ENCODE measurements at places on chromosomes 2 and 18.
A peak's percentile ranks its signal among the peaks of the same experiment; 100 is the strongest.

- no peak for DNase-seq
These were observed 124.6 kb downstream of the RTP5 start for GRCh38 chr2:241994086-241994485.

DNA sequence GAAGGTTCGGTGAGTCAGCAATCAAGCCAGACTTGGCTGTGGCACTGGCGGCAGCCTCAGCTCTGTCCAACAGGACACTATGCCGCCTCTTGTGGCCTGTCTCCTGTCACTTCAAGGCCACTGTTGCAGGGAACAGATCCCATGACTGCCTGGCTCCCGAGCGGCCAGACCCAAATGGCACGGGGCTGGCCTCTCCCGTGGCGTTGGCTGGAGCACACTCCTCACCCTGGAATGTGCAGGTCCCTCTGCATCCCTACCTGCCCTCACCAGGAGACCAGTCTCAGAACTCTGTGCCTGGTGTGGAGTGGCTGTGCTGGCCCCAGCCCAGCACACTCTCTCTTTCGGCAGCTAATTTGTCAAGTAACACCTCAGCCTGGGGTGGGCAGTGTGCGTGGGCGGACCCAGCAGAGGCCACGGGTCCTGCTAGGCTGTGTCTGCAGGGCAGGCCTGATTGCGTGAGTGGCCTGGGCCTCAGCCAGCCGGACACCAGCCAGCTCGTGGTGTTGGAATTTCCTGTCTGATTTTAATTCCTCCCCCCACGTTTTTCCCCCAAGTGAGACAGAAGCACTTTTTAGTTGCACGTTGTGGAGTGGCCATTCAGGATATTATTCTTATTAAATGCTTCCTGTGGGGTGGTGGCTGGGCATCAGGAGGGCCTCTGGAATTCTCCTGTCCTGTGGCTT, 179.3 kb downstream of the GLI2 start:
- DNase-seq: no peak

DNA sequence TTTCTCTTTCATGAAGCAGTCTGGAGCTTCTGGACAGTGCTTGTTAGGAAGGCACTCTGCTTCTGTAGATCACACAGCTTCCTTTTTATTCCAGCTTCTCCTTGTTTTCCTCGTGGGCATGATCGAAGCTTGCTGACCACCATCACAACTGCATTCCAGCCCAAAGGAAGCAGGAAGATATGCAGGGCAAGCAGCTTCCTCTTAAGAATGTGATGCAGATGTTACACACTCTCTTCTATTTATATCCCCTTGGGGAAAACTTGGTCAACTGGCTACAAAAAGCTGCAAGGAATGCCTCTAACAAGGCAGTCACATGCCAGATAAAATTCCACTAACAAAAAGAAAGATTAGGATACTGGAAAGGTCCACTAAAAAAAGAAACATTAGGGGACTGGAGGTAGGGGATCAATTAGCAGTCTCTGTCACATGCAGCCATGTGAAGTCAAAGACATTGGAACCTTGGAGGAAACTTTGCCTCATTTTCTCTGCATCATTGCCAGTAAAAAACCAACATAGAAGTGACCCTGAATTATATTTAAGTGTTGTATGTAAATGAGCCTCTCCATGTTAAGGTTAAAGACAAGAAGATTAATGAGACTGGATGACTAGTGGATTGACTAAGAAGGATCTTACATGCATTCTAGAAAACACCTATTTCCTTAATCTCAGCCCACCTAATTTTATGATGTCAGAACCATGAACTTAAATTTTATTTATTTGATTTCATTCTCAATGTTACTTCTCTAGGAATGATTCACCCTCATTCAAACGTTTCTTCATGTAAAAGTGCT, 98.3 kb downstream of the NAB1 start:
- DNase-seq: no peak

DNA sequence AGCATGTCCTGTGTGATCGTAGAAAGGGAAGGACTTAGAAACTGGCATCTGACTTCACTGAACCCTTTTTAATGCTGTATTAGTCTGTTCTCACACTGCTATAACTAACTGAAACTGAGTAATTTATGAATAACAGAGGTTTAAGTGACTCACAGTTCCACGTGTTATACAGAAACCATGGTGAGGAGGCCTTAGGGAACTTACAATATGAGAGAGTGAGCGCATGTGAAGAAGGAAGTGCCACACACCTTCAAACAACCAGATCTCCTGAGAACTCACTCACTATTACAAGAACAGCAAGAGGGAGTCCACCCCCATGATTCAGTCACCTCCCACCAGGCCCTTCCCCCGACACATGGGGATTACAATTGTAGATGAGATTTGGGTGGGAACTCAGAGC, 811.3 kb downstream of the CPS1 start:
- no peak for DNase-seq

DNA sequence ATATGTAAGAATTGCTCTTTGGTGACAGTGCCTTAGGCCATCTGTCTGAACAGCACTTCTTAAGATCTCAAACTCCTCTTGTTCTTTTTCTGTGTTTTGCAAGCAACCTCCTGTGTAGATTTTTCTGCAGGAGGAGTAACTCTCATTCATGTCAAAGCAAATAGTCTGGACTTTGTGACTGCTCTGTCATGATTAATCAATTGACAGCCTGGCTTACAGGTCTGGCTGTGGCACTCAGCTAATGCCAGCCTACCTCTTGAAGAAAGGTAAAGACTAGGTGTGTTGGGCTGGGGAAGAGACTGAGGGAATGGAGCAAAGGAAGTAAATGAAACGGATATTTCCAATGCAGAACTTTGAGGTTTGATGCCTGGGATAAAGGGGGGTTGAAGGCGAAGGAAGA, 156.6 kb downstream of the CERS6 start:
- no peak for DNase-seq

- no peak for DNase-seq
These were observed 19.1 kb downstream of the CTLA4 start for GRCh38 chr2:203886661-203887151.

DNA sequence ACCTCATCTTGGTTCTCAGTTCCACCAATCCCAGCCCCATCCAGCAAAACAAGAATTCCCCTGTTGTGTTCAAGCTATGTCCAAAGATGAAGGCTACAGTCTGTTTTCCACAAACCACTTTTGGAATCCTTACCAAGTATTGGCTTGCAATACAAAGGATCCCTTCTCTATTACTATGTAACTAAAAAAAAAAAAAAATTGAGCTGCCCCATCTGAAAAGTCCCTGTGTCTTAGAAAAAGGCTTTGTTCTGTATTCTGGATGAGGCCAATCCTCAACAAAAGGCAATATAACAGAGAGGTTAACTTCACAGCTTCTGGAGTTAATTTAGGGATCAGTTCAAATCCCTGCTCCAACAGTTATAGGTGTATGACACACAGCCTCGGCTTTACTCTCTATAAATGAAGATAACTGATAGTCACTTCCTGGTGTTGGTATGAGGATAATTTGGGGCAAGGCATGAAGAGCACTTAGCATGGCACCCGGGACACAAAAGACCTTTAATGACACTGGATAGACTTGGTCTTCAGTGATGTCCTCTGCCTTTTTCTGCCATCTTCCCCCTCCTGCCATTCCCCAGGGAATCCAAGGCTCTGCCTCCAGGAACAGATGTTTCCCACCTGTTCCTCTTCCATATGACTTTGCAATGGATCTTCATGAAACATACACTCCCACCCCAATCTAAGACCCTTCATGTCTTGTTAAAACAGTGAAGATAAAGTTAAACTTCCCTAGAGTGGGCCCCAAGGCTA, 61.2 kb upstream of the ATL2 start:
- DNase-seq: no peak

- peak; percentile 12 for DNase-seq
These were observed 303.7 kb upstream of the EPAS1 start for GRCh38 chr2:45993476-45993991.

DNA sequence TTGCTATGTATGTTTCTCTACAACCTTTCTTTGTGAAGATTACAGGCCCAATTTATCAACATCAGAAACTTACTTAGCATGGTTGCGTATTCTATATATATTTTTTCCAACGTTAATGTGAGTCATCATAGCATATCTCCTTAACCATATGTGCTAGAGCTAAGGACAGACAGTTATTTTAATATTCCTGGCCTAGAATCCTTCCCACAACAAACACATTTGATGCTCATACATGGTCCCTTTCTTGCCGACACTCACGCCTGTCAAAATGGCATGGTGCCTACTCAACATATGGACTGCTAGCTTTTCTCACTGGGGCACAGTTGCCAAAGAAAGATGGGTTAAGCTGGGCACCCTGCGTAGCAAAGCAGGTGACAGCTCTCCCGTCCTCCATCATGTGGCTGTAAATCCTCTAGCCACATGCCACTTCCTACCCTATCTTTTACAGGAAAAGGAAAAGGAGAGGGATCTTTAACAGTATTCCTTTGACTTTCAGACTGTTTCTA, 75.2 kb upstream of the GALNT5 start:
- DNase-seq: no peak

GRCh38 chr2:221096706-221097567, 475.2 kb downstream of the EPHA4 start:
- no peak for DNase-seq

- DNase-seq: no peak
These were observed 8.4 kb upstream of the HNRNPLL start for GRCh38 chr2:38610851-38611801.

DNA sequence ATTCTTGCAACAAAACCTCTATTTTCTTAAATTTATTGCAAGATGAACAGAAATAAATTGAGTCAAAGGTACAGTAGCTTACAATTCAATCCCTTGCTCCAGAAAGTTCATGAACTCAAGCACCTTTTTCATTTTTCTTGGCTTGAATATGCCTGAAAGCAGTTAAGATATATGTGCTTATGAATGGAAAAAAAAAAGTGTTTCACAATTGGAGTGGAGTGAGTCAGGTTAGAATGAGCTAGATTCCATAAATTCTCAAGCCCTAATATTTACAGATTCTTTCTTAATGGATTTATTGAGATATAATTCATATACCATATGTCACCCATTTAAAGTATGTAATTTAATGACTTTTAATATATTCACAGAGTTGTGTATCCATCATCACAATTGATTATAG, 39.6 kb upstream of the NEMP2 start:
- DNase-seq: no peak

DNA sequence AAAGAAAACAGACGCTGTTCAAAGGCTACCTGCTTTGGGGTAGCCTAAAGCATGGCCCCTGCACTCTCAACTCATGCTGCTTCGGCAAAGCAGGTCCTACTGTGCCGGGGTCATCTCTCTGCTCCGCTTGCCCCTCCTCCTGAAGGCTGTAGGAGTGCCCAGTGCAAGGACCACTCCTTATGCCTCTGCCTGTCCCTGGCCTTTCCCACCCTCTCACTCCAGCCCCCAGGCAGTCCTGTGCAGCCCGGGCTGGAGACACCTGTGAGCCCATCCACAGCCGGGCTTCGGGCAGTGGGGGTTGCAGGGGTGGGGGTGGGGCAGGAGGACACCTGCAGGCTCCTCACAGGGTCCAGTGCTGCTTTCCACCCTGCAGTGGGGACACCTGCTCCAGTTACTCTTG, 69.1 kb downstream of the ACKR3 start:
- DNase-seq: no peak

DNA sequence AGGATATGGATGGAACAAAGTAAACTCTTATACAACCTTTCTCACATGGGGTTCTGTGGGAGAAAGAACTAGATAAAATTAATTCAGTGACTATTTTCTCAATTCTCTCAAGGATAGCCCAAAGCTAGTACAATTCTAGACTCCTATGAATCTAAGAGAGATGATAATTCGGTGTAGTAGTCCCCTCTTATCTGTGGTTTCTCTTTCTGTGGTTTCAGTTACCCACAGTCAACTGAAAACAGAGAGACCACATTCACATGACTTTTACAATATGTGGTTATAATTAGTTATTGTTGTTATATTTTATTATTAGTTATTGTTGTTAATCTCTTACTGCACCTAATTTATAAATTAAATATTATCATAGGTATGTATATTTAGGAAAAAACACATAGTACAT, 53.5 kb upstream of the C2orf15 start:
- no peak for DNase-seq

All from T-cell (primary cell).